Psoas muscle (tissue), 8 donors: ENCODE measurements at places on chromosomes 1 and 21.

DNA sequence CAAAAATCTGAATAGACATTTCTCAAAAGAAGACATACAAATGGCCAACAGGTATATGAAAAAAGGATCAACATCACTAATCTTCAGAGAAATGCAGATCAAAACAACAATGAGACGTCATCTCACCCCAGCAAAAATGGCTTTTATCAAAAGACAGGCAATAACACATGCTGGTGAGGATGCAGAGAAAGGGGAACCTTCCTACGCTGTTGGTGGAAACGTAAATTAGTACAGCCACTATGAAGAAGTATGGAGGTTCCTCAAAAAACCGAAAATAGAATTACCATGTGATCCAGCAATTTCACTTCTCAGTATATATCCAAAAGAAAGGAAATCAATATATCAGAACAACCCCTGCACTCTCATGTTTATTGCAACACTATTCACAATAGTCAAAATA, 65.1 kb upstream of the ATP1B1 start:
- no peak for DNase-seq

DNA sequence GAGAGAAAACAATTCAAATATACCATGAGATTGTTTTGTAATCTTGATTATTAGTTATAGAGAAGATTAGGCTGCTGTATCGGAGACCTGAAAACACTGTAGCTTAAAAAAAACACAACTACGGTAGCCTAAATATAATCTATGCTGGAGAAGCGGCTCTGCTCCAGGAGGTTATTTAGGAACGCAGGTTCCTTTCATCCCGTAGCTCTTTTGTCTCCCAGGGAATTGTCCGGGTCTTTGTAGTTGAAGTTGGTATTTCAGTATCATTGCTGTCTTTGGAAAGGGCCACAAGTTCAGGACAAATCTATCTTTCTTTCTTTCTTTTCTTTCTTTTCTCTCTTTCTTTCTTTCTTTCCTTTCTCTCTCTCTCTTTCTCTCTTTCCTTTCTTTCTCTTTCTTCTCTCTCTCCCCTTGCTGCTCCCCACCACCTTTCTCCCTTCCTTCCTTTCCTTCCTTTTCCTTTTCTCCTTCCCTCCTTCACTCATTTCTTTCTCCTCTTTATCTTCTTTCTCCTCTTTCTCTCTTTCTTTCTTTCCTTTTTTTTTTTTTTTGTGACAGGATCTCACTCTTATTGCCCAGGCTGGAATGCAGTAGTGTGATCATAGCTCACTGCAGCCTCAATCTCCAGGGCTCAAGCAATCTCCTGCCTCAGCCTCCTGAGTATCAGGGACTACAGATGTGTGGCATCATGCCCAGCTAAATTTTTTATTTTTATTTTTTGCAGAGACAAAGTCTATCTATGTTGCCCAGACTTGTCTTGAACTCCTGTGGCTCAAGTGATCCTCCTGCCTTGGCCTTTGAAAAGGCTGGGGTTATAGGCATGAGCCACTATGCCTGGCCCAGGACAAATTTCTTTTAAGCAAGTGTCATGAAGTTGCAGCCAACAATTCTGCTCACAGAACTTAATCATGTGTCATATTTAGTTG, 10.9 kb upstream of the NFIA start:
- no peak for DNase-seq

- DNase-seq: no peak
Observed at GRCh38 chr21:17427157-17427556, 85.7 kb upstream of the CXADR start.

GRCh38 chr1:203368624-203369451, 17.9 kb upstream of the FMOD start:
- peak; percentile 85 for DNase-seq

DNA sequence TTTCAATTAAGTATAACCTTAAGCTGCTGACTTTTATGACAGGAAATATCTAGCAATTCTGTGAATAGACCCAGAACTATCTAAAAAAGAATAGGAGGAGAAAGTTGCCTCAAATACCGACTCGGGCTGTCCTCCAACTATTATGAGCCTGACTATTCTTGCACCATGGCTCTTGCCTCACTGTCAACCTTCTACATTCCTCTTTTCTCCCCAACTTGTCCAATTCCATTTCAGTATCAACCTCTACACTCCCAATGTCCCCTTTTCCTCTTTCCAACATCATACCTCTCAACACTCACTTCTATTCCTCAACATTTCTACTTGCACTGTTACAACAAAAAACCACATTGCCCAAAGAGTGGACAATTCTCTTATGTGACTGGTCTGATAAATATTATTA, 2.3 kb downstream of the ZZZ3 start:
- no peak for DNase-seq

- no peak for DNase-seq
Observed at GRCh38 chr1:24643363-24644099, 429 bp downstream of the SRRM1 start.

DNA sequence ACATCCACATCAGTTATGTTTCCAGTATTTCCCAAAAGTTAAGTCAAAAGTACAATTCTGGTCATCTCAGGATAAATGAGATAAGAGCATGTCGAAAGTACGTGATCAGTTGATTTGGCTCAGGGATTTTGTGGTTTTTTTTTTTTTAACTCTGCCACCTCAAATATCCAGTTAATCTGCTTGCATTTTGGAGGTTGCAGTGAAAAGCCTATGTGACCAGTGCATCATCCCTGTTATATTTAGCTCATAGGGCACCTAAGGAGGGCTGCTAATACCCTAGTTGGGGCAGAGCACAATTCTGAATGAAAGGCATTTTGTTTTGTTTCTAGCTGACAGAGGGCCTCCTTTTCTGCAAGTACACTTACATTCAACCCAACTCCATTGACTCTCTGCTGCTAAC, 31.7 kb upstream of the RGS16 start:
- no peak for DNase-seq

DNA sequence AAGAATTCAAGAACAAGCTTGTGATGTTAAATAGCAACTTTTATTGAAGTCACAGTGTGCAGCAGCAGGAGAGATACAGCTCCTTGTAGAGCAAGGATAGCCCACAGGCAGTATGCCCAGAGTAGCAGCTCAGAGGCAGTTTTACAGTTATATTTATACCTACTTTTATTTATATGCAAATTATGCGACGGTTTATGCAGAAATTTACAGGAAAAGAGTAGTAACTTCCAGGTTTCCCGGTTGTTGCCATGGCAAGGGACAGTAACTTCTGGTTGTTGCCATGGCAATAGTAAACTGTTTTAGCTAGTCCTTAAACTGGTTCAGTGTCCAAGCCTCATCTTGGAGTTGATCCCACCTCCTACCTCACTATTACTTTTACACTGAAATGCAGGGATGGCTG, 344.6 kb upstream of the LYPLAL1 start:
- no peak for DNase-seq

DNA sequence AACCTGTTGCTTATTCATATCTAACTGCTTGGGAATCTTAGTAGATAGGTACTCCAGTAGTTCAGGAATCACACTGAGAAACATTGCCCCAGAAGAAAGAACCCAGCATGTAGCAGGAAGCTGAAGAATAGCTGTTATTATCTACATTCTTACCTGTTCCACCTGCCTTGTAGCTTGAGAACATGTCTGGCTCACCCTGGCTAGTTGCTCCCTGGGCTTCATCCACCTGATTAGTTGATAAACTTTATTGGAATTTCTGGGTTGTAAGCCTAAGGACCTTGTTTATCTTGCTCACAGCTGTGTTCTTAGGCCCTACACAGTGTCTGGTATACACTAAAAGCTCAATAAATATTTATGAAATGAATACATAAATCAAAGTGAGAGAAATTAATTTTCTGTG, 106.3 kb upstream of the DMRTA2 start:
- DNase-seq: no peak

DNA sequence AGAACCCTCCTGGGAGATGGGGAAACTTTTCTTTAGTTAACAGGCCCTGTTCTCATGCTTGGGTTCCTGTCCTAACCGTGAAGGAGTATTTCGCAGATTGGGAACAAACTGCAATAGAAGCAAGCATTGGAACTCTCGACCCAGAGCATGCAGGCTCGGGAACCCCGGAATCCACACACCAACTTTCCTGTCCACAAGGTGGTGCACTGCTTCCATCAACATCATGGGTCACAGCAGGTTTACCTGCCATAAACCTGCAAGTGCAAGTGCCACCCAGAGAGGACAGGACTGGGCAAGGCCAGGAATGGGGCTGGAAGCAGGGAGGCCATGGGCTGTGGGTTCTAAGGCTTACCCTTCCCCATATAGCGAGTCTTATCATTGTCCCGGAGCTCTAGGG, 6.9 kb downstream of the ENO1 start:
- DNase-seq: no peak

DNA sequence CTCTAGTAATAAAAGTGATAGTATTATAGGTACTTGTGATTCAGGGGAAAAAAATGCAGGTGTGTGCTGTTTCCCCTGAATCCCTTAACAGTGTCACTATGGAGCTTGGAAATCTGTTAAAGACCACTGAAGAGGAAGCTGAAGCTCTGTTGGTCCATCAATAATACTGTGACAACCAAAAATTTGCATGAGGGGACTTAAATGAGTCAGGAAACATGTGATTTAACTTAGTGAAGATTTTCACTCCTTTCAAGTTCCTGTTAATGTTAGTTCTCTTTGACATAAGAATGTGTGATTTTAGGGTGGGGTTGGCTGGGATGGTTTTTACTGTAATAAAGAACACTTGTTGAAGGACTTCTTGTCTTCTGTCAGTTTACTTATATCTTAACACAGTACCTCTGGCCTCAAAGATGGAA, 32.0 kb downstream of the VANGL2 start:
- no peak for DNase-seq

GRCh38 chr1:190747704-190748103, 270.0 kb upstream of the BRINP3 start:
- no peak for DNase-seq

GRCh38 chr1:59046730-59047157, 250.2 kb upstream of the FGGY start:
- no peak for DNase-seq

- DNase-seq: no peak
Observed at GRCh38 chr21:35482096-35482495, 433.0 kb upstream of the RUNX1 start.

GRCh38 chr21:45383615-45384201, 21.3 kb upstream of the COL18A1 start:
- peak; percentile 10 for DNase-seq

DNA sequence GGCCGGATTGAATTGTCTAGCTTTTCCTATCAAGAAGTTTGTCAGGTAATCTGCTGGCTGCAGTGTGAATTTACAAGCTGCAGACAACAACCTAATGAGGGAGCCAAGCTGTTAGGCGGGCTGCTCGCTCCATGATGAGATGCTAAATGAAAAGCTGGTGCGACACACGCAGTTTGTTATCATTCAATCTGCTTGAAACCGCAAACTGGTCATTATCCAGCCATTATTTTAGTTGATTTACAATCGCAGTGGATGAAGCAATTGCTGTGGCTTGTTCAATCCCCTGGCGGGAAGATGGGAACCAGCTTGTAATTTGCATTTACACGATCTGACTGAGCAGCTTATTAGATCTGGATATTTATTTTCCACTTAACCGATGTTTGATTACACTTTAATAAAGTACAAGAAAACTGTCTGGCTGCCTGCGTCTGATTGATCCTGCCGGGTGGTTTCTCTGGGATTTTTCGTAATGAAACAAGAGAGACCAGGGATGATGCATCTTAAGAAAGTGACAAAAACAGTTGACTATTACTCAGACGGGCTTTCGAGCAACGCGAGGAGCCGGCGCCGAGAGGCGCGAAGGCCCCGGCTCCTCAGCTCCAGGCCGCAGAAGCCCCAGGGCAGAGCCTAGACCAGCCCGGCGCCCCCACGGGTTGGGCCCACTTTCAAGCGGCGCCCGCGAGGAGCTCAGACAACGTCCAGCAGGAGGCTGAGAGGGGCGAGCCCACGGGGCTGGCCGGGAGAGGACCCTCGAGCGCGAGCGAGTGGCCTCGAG, 118.0 kb upstream of the BARHL2 start:
- DNase-seq: no peak

DNA sequence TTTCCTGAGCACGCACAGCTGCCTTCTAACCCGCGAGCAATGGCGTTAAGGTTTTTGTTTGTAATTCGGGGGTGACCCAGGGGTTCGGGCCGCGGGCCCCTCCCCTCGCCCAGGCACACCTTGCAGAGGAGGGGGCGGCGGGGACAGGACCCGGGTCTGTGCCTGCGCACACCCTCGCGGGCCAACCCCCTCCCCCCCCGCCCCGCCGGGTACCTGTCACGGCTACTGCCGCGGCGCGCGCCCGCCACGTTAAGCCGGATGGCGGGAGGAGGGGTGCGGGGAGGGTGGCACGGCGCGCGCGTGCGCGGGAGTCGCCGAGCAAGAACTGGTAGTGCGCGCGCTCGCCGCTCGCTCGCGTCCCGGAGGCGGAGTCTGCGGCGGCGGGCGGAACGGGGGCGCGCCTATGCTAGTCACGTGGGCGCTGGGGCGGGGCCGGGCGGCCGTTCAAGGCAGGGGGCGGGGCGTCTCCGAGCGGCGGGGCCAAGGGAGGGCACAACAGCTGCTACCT, at the start of gene TPTE:
Gene TPTE, plus strand, starts transcription at position 493 of the 508 bp plus-strand sequence. CDS start 17,141 bp downstream, outside the sequence.
- DNase-seq: no peak

- DNase-seq: no peak
Observed at GRCh38 chr1:62185677-62186076, 9.0 kb upstream of the L1TD1 start.

DNA sequence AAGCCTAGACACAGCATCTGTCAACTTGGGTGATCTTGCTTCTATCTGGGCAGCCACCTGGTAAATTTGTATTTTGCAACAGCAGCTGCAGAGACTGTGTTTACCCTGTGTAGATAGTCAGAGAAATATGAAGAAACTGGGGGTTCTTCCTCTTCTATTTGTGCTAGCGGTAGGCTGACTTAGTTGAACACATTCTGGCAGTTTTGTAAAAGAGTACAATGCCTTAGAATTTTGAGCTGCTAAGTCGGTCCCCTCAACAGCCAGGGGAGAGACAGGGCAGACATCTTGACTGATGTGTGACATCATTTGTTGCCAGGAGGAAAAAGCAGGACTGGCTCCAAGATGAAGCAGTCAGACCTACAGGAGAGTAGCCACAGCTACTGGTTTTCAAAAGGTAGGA, 53.7 kb downstream of the KCNJ6 start:
- DNase-seq: no peak

- no peak for DNase-seq
Observed at GRCh38 chr1:229138058-229138457, 132.9 kb upstream of the RAB4A start.

DNA sequence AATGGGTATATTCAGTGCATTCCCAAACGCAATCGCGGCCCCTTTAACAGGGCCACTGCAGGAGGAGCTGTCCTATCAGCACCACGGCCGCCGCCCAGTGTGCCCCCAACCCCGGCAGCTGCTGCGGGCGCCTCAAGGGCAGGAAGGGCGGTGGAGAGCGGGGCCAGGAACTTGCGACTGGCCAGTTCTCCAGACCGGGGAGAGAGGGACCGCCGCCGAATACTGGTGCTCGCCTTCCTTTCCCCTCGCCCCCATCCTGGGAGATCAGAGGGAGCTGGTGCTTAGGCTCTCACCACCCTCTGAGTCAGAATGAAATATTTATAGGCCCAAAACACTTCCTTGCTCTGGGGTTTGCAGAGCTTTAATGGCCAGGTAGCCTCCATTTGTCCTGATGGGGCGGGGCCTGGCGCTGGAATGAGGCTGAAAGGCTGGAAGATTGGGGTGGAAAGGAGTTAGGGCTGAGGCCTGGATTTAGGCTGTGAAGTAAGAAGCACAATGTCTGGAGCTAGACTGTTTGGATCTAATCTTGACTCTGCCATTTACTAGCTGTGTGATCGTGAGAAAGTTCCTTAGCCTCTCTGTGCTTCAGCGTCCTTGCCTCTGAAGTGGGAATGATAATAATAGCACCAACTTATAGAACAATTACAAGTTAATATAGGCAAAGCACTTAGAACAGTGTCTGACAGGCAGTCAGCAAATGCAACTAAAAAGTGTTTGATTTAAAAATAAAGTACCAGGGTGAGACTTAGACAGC, 75.5 kb downstream of the NAV1 start:
- DNase-seq: peak; percentile 66
